ENCODE measurements at places on chromosomes 1 and 21.
A peak's percentile ranks its signal among the peaks of the same experiment; 100 is the strongest.

DNA sequence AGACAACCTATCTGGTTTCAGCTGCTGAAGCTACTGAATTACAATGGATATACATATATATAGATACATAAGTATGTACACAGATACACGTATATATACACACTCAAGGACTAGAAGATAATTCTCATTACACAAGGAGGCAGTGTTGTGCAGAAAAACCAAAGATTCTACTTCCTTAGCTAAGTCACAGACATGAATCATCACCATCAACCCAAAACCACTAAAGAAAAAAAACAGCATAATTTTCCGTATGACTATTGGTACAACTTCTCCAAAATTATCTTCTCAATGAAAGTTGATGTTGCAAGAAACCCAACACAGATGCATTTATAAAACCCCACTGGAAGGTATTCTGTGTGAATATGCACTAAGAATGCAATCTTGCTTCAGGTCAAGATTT lies 36.8 kb upstream of the RPF1 start:
- DNase-seq = peak; percentile 73

- no peak for DNase-seq
Measured at GRCh38 chr1:172496678-172497077, 36.3 kb upstream of the SUCO start.

- no peak for DNase-seq
Measured at GRCh38 chr21:42618707-42619102, 34.7 kb upstream of the PDE9A start.

DNA sequence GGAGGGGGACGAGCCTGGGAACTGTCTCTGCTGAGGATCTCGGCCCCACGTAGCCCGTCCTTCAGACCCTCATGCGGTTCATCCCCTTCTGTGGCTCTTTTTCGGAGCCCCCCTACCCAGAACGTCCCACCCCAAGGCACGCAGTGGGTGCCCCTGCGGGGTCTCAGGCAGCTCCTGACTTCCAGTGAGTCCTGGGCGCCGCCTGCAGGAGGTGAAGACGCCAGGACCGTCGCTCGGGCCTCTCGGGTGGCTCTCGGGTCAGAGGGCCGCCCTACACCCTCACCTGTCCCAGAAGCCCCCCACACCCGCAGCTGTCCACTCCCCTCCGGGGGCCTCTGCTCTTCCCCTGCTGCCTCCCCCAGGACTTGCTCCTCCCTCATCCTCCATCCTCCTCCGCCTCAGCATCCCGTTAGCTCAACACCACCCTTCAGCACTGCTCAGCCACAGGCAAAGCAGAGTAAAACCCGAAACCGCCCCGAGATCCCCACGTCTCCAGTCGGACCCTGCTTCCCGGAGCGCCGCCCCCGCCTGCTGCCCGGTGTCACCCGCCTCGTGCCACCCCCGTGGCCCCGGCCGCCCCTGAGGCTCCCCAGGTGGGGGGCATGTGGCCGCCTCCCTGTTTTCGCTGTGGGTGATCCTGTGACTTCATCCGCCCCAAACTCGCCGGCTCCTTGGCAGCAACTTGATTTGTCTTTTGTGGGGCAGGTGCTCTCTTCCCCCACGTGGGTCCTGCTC lies 13.3 kb upstream of the POFUT2 start:
- DNase-seq = no peak

- DNase-seq = no peak
Measured at GRCh38 chr1:92989253-92989652, 28.0 kb upstream of the DIPK1A start.

DNA sequence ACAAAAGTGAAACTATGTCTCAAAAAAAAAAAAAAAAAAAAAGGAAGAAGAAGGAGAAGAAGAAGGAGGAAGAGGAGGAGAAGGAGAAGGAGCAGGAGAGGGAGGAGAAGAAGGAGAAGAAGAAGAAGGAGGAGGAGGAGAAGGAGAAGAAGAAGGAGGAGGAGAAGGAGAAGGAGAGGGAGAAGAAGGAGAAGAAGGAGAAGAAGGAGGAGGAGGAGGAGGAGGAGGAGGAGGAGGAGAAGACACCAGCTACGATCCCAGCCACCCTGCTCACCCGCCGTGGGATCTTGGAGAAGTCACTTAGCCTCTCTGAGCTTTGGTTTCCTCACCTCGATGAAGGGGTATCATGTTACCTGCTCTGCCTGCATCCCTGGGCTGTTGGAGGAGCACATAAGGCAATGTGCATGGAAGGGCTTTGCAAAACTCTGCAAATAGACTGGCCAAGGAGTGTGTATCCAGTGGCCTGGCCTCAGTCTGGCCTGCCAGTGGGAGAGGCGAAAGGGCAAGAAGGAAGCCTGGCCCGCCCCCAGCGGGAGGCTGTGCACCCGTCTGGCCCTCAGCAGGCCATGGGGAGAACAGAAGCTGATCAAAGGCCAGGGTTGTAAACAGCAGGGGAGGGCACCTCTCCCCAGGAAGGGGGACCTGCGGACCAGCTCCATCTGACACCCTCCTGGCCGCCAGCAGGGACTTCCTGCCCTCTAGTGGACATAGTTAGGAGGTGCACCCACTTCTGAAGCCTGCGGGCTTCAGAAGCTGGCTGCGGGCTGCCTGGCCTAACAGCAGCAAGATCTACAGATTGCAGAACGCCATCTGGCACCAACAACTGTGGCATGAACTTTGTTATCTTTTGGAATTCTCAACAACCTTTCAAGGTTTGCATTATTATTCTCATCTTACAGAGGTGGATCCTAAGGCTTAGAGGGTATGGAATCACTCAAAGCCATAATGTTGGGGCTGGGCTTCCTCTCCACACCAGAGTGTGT lies 19.2 kb upstream of the CDK18 start:
- peak; percentile 18 for DNase-seq

DNA sequence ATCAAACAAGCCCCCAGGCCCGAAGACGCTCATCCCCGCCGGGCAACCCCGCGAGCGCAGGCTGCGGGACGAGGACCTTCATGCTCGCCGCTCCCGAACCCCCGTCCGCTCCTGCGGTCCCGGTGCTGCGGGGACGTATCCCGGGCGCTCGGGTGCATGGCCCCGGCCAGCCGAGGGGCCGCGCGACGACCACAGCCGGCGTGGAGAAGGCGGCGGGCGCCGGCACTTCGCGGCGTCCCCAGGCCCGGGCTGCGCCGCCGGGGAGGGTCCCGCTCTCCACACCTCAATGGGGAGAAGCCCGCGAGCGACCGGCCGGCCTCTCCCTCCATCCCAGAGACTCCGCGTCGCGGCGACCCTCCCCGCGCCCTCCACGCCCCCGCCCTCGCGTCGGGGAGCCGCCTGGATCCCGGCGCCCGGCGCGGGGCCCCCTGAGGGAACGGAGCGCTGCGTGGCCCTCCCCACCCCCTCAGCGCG lies 401 bp downstream of the ERRFI1 start:
- no peak for DNase-seq

GRCh38 chr1:208027861-208028260 lies 116.9 kb upstream of the CD34 start:
- DNase-seq = no peak

GRCh38 chr21:28464095-28464494 lies 528.6 kb downstream of the LTN1 start:
- DNase-seq = no peak

- DNase-seq = no peak
Measured at GRCh38 chr1:33096363-33097005, 15.5 kb downstream of the AZIN2 start.

GRCh38 chr1:119227456-119227855 lies 87.0 kb upstream of the WARS2 start:
- DNase-seq = no peak

DNA sequence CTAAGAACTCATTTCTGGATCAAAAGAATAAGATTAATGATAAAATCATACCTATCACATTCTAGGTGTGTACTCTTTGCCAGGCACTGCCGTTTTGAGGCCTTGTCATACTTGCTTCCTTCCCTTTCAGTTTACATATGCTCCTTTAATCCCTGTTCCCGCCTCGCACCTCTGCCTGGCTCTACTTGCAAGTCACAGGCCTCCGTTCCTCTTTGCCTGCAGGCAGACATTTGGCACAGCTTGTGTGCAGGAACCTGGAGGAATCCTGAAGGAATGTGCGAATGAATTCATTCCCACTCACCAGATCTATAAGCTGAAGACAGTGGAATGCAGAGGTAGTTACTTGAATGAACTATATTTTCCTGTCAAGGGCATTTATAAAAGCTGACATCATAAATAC lies 13.8 kb downstream of the WLS start:
- DNase-seq = no peak

DNA sequence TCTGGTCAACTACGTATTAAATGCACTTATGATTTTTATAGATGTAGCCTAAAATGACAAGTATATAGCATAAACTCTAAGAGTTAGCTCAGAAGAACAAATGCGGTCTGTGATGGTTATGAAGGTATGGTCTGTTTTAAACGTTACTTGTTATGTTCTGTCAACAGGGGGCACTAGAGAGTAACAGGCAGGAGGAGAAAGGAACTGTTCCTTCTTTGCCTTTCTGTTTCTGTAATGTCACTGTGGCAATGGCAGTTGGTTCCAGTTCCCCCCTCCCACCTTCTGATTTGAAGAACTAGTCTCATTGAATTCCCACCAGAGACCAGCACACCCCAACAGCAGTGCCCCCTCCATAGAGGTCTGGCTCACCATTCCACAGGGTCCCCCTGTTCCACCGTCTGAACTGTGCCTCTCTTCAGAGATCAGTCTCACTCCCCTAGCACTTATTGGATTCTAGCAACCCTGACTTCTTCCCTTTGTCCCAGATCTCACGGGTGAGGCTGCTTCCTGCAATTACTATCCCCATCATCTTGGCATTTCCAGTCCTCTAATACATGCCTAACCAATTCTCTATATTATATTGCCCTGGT lies 14.0 kb downstream of the KRTAP24-1 start:
- peak; percentile 10 for DNase-seq

DNA sequence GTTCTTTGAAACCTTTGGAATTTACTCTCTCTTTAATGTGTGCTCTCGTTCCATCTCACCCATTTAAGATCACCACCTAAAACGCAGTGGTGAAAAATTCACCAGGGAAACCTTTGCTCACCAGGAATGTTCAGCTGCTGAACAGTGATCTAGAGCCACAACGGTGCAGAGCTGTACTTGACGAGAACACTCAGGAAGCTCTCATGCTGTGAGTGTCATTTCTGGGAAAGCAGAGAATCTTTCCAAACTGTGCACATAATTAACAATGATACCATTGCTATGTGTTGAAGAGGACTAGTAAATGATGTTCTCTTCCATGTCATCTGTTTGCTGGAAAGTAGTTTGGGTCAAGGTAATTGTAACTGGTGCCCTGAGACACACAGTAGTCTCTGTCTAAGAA lies 117.1 kb downstream of the ZZZ3 start:
- DNase-seq = no peak

DNA sequence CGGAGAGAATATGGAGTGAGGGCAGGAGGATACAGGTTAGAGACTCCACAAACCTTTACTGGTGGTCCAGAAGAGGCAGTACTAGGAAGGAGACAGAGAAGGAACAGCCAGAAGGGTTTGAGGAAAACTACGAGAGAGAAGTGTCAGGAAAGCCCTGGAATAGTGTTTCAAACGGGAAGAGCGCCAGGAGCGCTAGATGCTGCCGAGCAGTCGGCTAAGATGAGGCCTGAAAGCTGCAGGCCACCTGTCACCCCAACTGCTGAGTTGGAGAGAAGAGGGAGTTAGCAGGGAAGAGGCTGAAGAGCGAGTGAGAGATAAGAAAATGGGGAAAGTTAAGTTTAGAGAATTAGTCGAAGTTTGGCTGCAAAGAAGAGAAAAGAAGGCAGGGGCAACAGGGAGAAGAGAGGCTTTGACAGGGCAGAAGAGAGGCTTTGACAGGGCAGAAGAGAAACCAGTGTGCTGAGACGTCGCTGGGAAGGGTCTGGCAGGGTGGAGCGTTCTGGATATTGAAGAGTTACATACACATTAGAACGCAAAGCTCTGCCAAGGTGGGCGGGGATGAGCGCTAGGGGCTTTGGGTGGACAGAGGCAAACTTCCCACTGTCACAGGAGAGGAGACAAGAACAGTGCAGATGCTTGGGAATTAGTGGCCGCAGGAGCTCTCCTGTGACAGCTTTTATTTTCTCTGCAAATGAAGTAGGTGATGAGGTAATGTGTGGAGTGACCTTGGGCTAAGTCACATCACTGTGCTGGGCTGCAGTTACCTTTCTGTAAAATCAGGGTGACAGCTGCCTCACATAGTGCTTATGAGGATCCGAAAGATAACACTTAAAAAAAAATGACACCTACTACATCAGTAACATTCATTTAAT lies 31.2 kb downstream of the PCSK9 start:
- DNase-seq = no peak

DNA sequence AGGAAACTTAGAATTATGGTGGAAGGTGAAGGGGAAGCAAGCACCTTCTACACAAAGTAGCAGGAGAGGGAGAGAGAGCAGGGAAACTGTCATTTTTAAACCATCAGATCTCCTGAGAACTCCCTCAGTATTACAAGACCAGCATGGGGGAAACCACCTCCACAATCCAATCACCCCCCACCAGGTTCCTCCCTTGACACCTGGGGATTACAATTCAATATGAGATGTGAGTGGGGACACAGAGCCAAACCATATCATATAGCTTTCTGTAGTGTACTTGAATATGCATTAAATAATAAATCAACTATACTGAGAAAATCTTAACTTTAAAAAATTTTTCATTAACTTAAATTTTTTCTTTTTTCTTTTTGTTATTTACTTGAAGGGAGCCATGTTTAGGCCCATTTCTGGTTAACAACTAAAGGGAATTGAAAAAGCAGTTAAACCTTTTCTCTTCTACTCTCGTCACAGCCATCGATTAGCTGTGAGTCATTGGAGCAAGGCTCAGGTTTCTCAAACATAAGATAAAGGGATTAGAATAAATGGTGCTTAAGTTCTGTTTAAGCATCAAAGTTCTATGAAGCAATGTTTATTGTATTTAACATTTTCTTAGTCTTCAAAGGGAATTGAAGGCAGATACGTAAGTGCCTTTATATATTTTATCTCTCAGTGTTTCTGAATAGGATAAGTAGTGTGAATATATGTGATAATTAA lies 72.2 kb upstream of the DPT start:
- no peak for DNase-seq

GRCh38 chr1:48568501-48568900 lies 96.5 kb upstream of the SPATA6 start:
- DNase-seq = no peak

GRCh38 chr1:6157132-6157527 lies 23.0 kb downstream of the CHD5 start:
- DNase-seq = no peak

GRCh38 chr1:28482138-28482537 lies 23.7 kb upstream of the RCC1 start:
- DNase-seq = no peak
